ENCODE measurements at places on chromosomes 4 and X. TPM values are rescaled to one million over a fixed set of nuclear protein-coding genes. Genes with fewer than 3 reads are reported as not detected.

P2RY4 gene
- total RNA-seq = not detected

NR3C2 gene
- 24.7 TPM for total RNA-seq

DGKK gene
- total RNA-seq = not detected

DNA sequence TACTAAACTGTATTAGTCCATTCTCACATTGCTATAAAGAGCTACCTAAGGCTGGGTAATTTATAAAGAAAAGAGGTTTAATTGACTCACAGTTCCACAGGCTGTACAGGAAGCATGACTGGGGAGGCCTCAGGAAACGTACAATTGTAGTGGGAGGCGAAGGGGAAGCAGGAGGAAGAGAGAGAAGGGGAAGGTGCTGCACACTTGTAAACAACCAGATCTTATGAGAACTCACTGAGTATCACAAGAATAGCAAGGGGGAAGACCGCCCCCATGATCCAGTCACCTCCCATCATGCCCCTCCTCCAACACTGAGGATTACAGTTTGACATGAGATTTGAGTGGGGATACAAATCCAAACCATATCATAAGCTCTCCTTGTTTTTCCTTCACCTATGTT lies 40.9 kb downstream of the RPA4 start:
- DNase-seq = no peak

DNA sequence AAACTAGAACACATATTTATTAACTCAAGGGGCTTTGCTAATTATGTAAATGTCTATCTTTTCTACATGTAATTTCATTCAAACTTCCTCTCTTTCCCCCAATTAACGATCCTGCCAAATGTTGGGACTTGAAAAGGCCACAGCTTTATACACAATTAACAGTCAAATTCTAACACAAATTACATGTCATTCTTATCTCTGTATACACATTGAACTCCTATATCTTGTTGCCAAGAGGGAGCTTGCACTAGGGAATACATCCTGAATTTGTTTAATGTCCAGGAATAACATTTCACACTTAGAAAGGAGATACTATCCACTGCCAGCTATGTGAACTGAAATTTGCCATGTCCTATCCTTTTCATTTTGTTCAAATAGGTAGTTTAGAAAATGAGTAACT lies 38.9 kb upstream of the MAB21L2 start:
- DNase-seq = no peak

- DNase-seq = no peak
Measured at GRCh38 chr4:66558651-66559050, 888.4 kb upstream of the EPHA5 start.

Data from Right ventricle myocardium superior (tissue), 1 donor.